Hematopoietic multipotent progenitor cell treated with erythropoietin and hydrocortisone succinate and interleukin-3 and kit ligand, for 4 days (in vitro differentiated cells): ENCODE measurements at places on chromosomes 4 and X.

- DNase-seq, result no peak
Observed at GRCh38 chrX:12421918-12422317, 283.6 kb downstream of the FRMPD4 start.

- DNase-seq, result no peak
Observed at GRCh38 chr4:173337463-173337862, 3.3 kb upstream of the HMGB2 start.

DNA sequence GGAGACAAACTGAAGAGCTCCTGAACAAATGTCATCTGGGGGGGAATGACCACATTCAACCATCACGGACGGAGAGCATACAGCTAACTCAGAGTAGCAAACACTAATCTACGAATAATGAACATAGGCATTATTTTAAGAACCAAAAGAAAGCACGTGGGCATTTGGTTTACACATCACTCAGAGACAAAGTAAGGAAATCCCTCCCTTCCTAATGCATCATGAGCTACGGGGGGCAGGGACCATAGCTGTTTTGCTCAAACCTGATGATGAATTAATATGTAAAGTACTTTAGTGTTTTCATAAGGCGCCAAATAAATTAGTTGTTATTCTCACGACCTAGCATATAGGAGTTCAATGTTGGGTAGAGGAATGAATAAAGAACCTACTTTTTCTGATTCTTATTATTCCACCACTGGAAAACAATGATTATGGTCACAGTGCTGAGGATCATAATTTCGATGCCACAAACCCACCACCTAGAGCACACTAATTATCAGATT, 11.7 kb upstream of the TMEM156 start:
- DNase-seq, result peak; percentile 50

- DNase-seq, result no peak
Observed at GRCh38 chr4:118746251-118746919, 61.2 kb downstream of the METTL14 start.

- no peak for DNase-seq
Observed at GRCh38 chr4:80311130-80311529, 24.4 kb upstream of the CFAP299 start.

DNA sequence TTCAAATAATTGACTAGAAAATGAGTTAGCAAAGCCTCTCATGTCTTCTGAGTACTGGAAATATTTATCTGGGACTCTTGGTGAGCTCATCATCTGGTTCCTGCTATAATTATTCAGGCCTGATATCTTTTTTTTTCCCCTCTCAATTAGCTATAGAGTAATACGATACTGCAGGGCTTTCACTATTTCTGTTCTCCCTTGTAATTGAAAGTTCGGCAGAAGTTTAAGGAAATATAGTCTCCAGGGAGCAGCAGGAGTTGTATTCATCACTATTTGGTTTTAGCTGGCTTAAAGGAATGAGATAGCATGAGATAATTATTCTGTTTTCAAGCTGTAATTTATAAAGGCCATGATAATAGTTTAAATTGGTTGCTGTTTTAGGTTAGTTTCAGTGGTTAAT, 378.6 kb upstream of the EPHA5 start:
- DNase-seq, result no peak

DNA sequence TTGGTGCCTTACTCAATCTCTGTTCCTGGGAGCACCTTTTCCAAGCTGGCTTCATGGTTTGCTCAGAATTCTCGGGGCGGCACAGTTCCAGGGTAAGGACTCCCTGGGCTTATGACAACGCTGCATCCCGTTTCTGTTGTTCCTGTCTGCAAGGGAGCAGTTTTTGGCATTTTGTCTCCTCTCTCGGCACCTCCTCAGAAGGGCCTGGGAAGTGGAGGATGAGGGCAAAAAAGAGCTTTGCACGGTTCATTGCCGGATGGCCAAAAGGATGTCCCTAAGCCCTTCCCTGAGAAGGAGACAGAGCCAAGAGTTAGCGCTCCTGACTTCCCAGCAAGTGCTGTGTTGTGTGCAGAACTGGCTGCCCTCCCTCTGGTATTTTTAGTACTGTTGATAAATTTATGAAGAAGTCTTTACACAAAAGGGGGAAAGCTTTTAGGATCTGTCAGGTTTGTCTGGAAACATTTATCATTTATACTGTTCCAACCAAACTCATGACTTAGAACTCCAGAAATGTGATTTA, 13.4 kb downstream of the SRD5A3 start:
- no peak for DNase-seq

- no peak for DNase-seq
Observed at GRCh38 chr4:184348311-184349233, 125.8 kb downstream of the IRF2 start.

- no peak for DNase-seq
Observed at GRCh38 chr4:78651250-78651860, 99.8 kb downstream of the ANXA3 start.

- no peak for DNase-seq
Observed at GRCh38 chrX:101349193-101349562, 636 bp upstream of the TIMM8A start.

DNA sequence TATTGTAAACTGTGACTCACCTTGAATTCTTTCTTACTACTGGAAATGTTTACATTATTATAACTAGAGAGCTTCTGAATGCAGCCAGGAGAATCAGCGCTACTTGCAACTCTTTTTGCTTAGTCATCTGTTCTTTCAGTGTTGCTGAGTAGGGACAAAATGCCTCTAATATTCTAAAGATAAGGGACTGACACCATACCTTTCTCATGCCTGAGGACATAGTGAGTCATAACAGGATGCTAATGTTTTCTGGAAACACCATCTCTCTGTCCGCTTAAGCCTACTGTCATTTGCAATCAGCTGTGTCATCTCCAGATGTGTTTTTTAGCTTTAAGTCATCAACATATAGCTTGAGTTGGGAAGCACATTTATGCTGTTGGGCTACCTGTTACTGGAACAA, 108.3 kb downstream of the QRFPR start:
- peak; percentile 33 for DNase-seq

GRCh38 chrX:103275947-103276567, 493 bp downstream of the TCEAL5 start:
- DNase-seq, result no peak

GRCh38 chr4:76315267-76315918, 8.9 kb downstream of the STBD1 start:
- no peak for DNase-seq

- peak; percentile 89 for DNase-seq
Observed at GRCh38 chr4:113837397-113837796, 75.9 kb upstream of the CAMK2D start.

GRCh38 chrX:31705816-31706215, 634.0 kb upstream of the FTHL17 start:
- no peak for DNase-seq

GRCh38 chr4:185592438-185592837, 57.1 kb upstream of the PDLIM3 start:
- no peak for DNase-seq

GRCh38 chrX:42846741-42847140, 68.8 kb upstream of the PPP1R2C start:
- no peak for DNase-seq

GRCh38 chr4:26871611-26872010, 11.0 kb downstream of the STIM2 start:
- DNase-seq, result no peak

GRCh38 chr4:184420402-184420801, 53.9 kb downstream of the IRF2 start:
- no peak for DNase-seq

DNA sequence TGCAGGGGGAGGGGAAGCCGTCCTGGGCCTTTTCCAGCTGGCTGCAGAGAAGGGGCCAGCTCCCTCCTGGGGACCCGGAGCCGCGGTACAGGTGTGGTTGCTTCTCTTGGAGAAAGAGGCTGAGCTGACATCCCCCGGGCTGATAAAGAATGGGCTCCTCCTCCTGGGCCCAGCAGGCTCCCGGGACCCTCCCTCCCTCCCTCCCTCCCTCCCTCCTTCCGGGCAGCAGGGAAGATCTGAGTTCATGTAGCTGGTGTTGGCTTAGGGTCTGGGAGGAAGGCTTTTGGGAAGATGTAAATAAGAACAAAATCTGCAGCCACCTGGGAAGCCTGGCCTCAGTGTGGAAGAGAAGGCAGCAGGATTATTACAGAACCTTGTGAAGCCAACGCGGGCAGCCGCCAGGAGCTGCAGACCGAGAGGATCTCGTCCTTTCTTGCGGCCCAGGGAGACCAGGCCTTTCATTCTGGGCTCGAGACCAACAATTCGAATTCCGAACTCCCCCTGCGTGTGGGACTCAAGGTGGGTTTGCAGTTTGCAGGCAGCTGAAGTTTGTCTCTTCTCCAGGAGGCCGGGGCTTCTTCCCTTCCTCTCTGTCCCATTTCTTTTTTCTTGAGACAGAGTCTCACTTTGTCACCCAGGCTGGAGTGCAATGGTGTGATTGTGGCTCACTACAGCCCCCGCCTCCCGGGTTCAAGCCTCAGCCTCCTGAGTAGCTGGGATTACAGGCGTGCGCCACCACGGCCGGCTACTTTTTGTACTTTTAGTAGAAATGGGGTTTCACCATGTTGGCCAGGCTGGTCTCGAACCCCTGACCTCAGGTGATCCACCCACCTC, at the start of gene PLCXD1:
PLCXD1 (plus strand) TSS at position 216 of the 834 bp plus-strand sequence. CDS start 2,807 bp downstream, outside the sequence.
- DNase-seq, result peak; percentile 86

- peak; percentile 54 for DNase-seq
Observed at GRCh38 chr4:154779362-154779947, 1.6 kb upstream of the RBM46 start.

DNA sequence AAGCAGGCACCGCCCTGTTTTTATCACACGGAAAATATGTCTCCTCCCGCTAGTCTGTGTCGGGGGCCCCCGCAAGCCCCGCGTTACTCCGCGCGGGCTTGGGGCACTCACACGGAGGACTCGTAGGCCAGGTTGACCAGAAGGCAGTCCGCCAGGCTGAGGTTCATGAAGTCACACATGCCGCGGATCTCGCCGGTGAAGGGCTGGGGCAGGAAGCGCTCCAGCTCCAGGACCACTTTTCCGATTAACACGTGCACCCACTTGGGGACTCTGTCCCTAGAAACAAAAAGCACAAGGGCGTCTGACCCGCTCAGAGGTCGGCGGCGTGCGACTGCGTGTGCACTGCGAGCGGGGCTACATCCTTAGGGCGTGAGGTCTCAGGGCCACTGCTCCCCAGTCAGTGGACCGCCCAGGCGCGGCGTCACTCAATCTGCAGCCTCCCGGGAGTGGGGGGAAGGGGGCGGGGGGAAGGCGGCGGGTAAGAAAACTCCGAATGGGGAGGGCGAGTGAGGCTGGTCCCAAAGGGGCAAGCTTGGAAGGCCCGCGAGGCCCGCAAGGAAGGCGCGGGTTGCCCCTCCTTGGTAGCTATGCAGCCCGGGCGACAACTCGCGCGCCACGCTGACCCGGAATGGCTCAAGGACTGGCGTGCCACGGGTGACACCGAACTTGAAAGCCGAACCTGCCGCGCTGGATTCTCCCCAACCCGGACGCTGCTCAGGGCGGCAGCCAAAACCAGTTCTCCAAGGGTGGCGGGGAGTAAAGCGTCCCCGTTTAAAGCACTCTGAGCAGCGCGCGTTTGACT, 722 bp downstream of the NAAA start:
- DNase-seq, result peak; percentile 88

DNA sequence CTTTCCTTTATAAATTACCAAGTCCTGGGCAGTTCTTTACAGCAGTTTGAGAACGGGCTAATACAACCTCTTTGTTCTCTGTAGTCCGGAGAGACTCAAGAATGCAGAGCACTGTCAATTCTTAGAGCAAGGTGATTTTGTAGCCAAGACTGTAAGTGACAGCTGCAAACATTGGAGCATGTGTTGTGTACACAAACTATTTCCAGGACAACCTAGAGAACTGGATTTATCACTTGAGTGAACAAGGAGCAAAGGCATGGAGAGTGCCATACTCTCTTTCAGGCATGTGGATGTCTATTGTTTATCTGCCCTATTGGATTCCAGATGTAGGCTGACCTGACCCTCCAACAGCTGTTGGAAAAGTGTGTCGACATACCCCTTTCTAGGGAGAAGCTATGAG, 153.9 kb downstream of the SPANXN3 start:
- no peak for DNase-seq

- DNase-seq, result no peak
Observed at GRCh38 chr4:149164282-149164681, 651.4 kb downstream of the IQCM start.

DNA sequence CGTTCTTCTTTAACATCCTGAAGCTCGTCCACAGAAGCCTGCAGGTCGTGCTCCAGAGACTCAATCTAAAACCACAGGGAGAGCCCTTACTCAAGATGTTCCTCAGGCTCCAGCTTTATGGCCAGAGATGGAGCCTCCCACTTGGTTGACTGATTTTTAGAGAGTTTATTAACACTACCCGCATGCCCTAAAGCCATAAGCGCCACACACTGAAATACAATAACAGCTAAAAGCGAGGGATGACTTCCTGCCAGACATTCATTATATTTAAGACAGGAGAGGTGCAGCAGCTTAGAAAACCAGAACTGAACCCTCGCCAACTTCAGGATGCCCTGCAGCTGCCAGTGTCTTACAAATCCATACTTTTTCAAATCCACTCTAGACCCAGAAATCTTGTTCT, 42.0 kb downstream of the SOD3 start:
- DNase-seq, result no peak

GRCh38 chr4:48939785-48940184, 33.2 kb upstream of the OCIAD2 start:
- DNase-seq, result no peak

- DNase-seq, result peak; percentile 12
Observed at GRCh38 chrX:69424161-69424560, 80.0 kb upstream of the NALF2 start.

- DNase-seq, result no peak
Observed at GRCh38 chr4:8726344-8726851, 133.8 kb downstream of the CPZ start.

DNA sequence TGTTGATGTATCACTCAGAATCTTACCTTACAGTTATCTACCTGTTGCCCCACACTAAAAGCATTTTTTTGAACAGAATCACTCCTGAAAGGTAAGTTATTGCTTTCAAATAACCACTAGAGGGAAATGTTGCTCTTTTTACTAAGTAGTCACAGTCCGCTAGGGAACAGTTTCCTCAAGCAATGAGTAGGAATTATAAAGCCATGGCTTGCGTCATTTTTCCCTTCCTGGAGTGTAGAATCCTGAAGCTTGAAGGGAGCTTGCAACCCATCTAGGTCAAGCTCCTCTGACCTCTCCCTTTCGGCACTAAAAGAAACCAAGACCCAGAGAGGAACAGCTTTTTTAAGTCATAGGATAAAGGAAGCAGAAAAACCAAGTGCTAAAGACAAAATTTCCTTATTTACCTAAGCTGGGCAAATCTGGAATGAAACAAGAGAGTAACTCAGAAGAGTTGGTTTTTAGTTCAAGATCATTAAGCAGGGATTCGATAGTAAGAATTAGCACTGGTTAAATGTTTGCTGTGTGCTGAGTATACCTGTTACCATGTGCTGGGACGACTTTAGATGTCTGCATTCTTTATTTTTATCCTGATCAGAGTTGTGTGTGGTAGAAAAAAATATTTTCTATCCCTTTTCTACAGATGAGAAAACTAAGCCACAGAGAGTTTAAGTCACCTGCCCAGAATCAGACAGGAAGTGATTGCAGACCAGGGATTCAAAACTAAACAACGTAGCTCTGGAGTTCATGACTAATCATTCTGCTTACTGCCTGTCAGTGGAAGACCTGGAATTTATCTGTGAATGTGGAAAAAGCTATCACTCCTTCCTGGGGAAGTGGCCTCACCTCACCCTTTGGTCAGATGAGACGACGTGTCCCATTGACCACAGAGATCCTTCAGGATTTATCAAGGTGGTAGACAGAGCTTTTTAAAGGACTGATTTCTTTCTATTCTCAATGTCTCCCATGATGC, 631.5 kb downstream of the RAB28 start:
- peak; percentile 56 for DNase-seq
